ENCODE measurements at places on chromosomes 1 and 21.

- DNase-seq, result no peak
Observed at GRCh38 chr1:2347896-2348295, 43.5 kb downstream of the MORN1 start.

DNA sequence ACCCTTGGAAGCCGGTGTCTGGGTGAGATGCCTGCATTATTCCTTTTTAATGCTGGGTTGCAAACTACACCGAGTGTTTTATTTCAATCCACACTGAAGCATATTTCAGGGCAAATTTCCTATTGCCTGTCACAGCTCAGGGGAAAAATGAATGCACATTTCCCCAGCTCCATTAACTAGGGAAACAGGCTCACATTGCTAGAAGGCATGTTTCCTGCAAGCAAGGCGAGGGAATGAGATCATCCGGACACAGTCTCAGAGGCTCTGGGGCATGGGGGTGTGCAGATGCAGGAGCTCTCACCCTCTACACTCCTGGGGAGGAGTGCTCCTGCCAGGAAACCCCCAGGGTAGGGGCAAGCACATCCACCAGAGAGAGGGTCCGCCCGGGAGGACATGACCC, 24.6 kb downstream of the SYT2 start:
- DNase-seq, result no peak

GRCh38 chr21:33397717-33398116, 5.5 kb upstream of the IFNGR2 start:
- DNase-seq, result no peak

DNA sequence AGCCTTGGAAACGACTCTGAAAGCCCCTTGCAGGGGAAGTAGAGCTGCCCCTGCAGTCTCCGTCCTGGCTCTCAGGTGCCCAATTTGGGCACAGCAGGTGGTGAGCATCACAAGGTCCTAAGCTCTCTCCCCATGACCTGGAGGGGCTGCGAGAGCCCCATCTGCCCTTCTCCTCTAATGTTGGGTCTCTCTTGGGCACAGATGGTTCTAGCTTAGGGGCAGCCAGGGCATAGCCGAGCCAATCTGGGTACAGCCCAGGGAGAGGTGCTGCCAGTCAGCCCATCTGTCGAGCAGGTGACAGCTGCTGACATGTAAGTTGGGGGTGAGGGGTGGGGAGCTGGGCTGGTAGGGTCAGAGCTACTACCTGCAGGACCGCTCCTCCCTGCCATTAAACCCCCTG, 50.7 kb downstream of the SYT2 start:
- DNase-seq, result no peak

- no peak for DNase-seq
Observed at GRCh38 chr1:116477429-116477828, 93.4 kb downstream of the CD58 start.

- no peak for DNase-seq
Observed at GRCh38 chr1:44511363-44511762, 106.3 kb downstream of the RNF220 start.

Measured in NCI-H2081 (cell line).